ENCODE measurements at places on chromosomes 7 and 10.
A peak's percentile ranks its signal among the peaks of the same experiment; 100 is the strongest.

DNA sequence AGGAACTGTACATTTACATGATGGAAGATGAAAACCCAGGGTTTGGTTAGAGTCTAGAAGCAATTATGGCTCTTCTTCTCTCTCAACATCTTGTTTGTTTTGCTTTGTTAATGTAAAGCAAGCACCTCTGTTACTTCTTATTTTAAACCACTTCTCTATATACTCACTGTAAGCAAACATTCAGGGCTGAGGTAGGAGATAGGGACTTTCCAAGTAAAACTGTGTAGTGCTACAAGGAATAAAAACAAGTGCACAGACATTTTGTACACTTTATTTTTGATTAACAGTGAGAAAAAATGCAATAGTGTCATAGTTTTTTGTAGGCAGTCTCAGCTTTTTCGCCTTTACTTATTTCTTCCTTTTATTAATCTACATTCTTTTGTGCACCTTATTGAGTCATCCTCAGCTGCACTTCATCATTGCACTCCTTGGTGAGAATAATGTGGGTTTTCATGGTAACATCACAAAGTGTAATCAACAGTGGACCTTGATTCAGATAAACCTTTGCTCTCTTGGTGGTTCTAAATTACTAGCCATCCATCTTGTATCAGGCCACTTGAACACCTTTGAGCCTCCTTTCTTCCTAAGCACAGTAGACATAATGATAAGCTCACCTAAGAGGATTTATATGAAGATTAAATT is 52.9 kb downstream of the ELMO1 start:
- no peak for DNase-seq

GRCh38 chr7:1945558-1945957 is 275.5 kb downstream of the ELFN1 start:
- no peak for DNase-seq

DNA sequence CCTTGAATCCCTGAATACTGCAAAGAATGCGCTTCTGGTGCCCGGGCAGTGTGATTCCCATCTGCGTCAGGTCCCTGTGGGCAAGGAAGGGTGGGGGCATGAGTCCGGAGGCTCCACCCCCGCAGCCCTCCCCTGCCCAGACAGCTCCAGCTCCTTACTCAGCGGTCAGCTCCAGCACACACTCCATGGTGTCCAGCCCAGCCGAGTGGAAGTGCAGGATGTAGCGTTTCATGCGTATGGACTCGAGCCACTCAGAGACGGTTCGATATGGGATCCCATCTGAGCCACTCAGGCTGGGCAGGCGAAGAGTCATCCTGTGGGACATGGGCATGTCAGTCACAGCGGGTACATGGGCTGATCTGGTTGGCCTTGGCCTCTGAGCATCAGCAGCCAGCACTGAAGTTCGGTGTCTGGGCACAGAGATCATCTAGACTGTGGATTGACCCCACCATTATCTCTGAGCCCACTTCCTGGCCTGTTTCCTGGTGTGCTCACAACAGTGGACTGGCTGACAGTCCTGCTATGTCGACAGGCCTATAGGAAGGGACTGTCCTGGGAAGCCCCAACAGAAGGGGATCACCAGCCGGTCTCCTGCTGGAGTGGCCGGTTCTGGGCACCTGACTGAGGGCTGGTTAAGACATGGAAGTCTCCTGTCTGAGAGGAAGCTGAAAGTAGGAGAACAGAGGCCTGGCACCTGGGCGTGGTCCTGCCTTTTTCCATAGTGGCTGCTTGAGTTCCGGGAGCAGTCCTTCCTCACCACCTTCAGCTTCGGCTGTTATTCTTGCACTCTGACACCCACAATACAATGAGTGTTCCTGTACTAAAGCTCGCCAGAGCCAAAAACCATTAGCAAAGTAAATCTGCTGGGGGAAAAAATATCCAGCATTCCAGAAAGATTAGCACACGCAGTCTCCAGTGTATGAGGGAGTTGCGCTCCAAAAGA is 10.6 kb downstream of the ZYX start:
- no peak for DNase-seq

DNA sequence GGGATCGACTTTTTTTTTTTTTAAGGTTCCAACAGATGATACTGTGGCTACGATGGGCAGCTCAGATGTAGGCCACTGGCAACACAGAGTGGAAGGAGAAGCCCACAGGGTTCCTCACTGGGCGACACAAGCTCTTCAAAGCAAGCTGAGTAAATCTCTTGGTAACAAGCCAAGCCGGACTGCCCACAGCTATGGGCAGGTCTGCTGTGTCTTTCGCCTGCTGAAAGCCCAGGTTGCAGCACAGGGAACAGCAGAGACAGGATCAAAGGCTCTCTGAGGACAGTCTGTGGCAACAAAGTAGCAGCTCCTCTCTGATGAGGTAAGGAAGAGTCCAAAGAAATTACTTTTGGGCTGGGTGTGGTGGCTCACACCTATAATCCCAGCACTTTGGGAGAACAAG is 83.6 kb downstream of the KCNMA1 start:
- DNase-seq, result no peak

- peak; percentile 39 for DNase-seq
These were observed 49.9 kb downstream of the PWWP2B start for GRCh38 chr10:132446661-132447445.

Measured in SHP77 treated with DMSO at 0.1 percent for 48 hours (cell line).